ENCODE measurements at places on chromosomes 12 and 14.

DNA sequence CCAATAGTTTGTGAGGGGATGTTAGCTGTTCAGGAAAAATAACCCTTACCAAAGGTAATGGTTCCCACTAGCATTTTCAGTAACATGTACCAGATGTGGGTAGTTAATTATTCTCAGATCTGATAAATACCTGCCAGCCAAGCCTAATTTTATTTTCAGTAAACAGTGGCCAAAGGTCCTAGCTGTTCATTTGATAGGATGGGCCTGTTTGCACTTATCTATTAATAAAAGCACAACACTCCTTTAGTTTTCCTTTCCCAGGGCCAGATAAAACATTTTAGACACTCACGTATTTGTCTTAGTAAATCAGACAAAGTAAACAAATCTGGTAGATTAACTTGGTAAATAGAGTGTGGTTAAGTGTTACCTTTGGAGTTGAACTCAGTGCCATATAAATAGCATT is 345.1 kb downstream of the RAD51B start:
- no peak for DNase-seq

DNA sequence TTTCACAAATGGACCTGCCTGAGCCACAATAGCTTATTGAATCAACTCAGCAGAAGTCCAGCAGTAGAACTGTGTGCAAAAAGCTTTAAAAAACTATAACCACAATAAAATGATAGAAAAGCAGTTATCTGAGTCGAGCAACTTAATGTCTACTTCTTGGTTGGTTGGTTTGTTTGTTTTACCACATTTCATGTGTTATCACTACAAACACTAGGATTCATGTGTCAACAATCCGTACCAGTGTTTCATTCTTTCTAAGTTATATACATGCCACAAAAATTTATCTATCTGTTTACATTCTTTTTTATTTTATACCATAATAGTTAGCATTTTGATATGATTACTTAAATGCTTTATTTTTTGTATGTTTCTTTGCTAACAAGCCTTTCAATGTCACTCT is 339.0 kb downstream of the KCNH5 start:
- no peak for DNase-seq

GRCh38 chr14:20631023-20631879 is 10.2 kb downstream of the OR6S1 start:
- DNase-seq: peak; percentile 41

GRCh38 chr14:41597647-41598046 is 9.0 kb upstream of the LRFN5 start:
- no peak for DNase-seq

DNA sequence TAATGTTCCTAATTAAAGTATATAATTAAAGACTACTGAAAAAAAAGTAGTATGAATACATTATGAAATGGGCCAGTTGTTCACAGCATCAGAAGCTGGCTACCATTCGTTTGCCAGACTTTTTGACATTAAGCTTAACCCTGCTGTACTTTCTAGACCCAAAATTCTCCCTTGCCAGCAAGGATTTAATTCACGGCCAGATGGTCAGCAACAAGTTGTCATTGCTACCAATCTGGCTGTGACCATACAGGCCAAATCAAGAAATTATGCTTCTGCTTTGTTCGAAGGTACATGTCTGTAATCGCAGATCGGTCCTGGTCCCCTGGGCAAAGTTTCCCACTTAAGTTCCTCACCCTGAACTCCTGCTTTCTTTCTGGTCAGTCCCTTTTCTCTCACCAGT is 217.7 kb upstream of the ATXN7L3B start:
- no peak for DNase-seq

- DNase-seq: no peak
Measured at GRCh38 chr12:122094735-122095631, 16.4 kb downstream of the MLXIP start.

DNA sequence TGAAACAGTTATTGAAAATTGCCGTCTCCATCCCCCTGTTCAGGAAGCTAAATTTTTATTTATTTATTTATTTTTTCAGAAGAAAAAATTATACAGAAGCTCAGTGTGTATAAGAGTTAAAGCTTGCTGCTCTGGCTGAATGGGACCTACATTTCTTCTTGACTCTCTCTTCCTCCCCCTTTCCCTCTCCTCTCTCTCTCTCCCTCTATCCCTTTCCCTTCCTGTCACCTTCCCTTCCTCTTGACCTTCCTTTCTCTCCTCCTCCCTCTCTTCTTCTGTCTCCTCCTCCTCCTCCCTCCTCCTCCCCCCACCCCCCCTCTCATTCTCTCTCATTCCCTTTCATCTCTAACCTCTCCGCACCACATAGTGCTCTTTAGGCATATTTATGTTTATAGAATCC is 39.1 kb downstream of the APAF1 start:
- DNase-seq: no peak

- DNase-seq: no peak
Measured at GRCh38 chr12:76927170-76927784, 48.5 kb upstream of the CSRP2 start.

GRCh38 chr14:105857220-105857825 is 330.9 kb downstream of the TMEM121 start:
- peak; percentile 7 for DNase-seq

DNA sequence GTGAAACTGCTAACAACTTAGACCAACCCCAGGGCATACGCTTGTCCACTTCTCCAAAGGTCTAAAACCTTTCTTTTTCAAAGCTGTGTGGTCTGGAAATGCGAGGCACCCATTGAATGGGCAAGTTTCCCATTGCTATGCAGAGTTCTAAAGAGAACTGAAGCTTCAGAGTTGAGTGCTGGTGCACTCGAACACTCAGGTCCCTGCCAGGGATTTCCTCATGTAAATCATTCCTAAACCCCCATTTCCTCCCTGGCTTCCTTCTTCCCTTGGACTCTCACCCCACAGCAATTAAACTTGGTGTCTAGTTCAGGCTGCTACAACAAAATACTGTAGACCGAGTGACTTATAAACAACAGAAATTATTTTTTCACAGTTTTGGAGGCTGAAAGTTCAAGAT is 2.2 kb upstream of the PXN start:
- DNase-seq: no peak

DNA sequence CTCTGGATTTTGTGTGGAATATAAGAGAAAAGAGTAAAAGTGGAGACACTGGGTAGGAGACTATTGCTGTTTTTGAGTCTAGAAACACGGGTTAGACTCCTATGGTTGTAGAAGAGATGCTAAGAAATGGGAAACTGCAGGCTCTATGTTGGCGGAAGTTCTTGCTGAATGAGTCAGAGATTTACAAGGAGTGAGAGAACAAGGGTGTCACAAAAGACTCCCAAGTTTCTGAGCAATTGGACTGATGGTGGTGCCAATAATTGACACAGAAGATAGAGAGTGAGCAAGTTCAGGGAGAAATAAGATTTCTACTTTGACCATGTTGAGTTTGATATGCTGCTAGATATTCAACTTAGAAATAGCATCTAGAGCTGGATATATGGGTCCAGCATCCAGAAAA is 2.6 kb upstream of the PRKD1 start:
- DNase-seq: no peak

- no peak for DNase-seq
Measured at GRCh38 chr12:23221066-23221465, 596.1 kb downstream of the ETNK1 start.

GRCh38 chr14:102993523-102993922 is 63.8 kb downstream of the CDC42BPB start:
- no peak for DNase-seq

DNA sequence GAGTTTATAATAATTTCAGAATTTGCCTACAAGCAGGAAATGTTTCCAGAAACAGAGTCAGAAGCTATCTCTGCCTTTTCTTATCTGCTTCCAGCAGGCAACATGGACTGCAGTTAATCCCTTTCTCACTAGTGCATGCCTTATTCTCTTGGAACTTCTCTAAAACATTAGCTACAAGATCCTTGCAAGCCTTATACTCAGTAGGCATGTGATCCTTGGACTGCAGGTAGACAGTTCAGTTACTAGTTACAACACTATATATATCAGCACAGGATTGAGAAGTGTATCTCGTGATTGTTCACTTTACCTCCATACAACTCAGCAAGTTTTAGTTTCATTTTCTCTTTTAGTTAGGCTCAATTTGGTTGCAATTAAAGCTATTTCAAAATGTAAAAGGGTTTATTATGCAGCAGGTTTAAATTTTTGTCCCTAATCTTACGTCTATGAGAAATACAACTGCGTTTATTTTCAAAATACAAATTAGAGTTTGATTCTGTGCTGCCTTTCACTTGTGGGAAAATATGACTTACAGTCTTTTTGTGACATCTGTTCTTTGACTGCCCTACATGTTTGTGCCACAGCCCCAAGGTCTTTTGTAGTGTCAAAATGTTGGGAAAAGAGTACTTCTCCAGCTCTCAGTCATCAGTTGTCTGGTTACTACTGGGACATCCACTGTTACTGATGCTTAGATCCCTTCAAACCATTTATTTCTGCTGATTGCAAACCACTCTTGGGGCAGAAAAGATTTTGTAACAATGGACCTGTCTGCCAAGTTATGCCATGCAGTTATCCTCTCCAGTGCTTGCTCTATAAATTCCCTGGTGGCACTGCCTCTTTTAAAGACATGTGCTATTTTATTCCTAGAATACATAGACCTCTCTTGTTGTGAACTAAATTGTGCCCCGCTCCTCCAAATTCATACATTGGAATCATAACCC is 709.0 kb upstream of the FOXG1 start:
- DNase-seq: no peak

DNA sequence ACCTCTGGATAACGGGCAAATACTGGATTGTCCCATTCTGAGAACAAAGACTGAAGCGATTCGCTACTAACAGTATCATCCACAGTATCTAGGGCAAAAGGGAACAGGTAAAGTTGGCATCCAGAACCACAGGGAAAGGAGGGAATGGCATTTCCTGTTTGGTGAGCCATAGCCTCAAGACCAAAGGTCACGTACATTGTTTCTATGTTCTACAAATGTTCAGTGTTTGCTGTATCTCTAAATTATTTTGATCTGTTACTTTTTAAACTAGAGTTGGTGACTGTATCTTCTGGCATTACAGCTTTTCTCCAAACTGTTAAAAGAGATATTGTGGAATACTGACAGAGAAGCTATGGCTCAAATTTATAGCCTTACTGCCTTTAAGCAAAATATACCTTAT is 9.7 kb downstream of the MLH3 start:
- no peak for DNase-seq

DNA sequence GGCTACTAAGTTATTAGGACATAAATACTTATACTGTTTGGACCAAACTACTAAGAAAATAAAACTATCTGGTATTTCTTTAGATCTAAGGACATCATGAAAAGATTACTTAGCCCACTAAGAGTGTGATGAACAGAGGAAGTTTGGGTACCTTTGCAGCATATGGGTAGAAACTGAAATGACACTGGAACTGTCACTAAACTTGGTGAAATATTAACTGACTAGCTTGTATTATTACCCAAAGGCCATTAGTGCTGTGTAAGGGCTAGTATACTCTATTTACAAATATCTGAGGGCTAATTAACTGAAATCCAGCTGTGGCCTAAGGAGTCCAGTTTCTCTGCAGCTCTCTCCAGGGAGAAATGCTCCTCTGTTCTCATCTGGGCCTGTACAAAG is 45.5 kb downstream of the PAWR start:
- no peak for DNase-seq

DNA sequence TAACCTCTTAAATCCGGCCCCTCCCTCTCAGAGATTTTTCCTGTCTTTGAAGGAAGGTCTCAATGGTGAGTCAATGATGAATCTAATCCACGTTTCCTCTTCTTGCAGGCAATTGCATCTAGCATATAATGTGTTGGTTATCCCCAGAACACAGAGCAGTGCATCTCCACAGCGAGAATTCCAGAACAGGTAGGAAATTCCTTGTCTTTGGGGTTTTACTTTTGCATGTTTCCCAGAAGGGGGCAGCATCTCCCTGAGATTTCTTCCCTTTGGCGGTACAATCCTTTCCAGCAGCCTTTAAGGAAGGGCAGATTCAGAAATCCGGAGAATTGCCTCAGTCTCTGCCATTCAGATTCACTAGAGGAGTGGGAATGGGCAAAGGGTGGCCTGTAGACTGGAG is 128.0 kb downstream of the KCNA5 start:
- no peak for DNase-seq

DNA sequence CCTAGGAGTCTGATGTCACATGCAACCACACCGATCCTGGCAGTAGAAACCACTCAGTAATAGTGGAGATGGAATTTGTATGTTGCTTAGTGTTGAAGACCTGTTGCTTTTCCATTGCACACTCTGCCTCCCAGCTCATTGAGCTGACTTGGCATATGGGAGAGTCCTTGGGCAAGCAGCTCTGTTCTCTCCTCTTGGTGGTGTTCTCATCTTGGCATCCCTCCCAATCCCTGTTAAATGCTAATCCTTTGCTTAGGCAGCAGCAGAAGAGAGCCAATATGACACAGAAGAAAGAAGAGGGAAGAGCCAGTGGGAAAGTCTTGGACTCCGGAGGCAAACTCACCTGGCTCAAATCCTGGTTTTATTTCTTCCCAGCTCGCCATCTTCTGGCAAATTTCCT is 178.0 kb upstream of the CAND1 start:
- no peak for DNase-seq

DNA sequence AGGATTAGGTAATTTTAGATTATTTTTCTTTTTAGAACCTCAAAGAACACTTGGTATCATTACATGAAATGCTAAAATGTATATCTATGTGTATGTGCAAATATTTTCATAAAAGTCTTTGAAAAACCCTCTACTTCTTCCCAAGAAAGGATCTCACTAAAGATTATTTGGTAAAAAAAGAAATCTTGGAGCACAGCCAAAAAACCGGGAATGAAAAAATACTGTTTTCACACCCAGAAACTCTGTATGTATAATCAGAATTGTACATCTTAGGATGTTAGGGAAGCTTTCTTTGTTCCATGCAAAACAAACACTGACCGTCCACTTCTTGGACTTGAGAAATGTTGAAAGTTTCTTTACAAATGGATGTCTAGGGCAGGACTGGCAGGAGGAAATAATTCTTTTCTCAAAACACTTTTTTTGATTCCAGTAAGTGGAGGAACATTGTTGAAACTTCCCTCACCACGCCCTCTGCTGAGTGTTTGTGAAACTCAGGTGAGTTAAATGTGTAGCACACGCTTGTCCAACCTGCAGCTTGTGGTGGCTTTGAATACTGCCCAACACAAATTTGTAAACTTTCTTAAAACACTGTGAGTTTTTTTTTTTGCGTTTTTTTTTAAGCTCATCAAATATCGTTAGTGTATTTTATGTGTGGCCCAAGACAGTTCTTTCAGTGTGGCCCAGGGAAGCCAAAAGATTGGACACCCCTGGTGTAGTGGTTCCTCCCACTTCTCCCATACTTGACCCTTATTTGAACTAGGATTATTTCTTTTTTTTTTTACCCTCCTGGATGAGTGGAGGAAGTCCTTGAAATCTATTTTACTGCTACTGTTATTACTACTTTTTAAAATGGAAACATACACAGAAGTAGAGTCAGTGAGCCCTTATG is 26.6 kb downstream of the FBXO34 start:
- no peak for DNase-seq

DNA sequence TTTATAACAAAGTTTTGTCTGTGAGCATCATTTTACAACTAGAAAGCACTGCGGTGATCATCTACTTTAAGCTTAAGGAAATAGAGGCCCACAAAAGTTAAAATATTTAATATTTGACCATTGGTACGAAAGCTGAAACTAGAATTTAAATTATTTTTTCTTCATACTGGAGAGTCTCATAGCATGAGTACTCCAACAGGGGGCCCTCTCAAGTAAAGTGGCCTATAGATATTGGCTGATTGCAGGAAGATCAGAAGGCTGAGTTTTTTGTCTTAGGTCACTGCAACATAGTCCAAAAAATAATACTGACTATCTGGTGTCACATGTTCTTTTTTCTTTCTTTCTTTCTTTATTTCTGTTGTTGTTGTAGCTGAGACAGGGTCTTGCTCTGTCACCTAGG is 75.3 kb upstream of the ZDHHC17 start:
- no peak for DNase-seq

Data from effector memory CD4-positive, alpha-beta T cell (primary cell).